Cardiac septum (tissue), 1 donor: ENCODE measurements at places on chromosomes 5 and 9.

- no peak for DNase-seq
Measured at GRCh38 chr5:142175039-142175438, 66.5 kb downstream of the NDFIP1 start.

DNA sequence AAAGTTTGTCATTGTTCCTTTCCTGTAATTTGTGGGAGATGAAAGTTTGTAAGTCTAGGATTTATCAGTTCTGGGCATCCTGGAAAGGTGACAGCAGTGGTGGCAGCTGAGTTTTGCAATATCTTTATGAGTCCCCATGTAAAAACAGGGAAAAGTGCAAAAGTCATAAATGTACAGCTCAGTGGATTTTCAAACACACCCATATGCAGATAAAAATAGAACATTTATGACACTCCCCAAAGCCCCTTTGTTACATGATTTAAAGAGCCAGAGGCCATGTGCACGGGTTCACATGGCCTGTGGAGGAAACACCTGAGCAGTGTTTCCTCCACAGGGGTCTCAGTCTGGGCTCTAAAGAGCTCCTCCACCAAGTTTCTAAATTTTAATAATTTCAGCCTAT lies 6.3 kb downstream of the TMEM38B start:
- DNase-seq, result no peak

DNA sequence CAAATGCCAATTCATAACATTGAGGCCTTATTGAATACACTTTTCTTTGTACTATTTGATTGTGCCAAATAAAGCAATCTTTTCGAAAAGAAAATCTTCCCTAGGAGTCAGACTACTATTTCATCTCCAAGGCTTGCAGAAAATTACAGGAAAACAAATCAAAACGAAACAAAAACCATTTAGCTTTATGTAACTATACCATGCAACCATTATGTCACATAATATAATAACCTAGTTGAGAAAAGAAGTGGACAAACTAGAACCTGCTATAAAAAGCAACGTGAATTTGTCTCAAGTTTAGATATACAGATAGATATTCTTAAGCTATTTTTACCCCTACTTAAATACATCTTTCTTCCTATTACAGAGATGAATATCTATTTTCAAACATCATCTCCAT lies 18.0 kb downstream of the HTR4 start:
- DNase-seq, result no peak

GRCh38 chr9:9753266-9753665 lies 859.5 kb downstream of the PTPRD start:
- no peak for DNase-seq

DNA sequence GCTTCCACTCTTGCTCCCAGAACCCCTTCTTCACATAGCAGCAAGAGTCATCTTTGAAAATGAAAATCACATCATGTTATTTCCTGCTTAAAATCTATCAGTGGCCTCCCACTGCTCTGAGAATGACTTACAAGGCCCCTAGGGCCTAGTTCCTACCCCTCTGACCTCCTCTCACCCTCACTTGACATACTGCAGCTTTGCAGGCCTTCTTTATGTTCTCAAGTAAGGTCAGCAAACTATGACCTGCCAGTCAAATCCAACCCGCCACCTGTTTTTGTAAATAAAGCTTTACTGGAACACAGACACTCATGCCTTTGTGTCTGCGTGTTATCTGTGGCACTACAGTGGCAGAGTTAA lies 185.7 kb downstream of the NR3C1 start:
- DNase-seq, result no peak
